ENCODE measurements at places on chromosomes 2 and 18.

GRCh38 chr2:161913865-161914264, 160.2 kb downstream of the DPP4 start:
- DNase-seq, result no peak

GRCh38 chr2:29100564-29100963, 14.7 kb upstream of the CLIP4 start:
- DNase-seq, result no peak

DNA sequence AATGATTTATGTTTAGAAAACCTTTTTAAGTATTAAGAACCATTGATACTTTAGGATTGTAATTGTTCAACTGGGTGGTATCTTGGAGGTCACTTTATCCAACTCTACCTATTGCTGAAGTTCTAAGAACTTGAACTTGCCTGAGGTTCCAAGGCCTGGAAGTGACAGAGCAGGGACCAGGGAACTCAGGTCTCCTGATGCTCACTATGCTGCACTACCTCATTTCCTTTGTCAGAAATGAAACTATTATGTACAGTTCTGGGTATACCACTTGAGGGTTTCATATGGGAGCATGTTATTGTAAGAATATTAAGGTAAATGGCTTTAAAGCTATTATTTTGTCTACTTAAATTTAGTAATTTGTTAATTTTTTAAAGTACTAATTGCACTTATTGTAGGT, 3.0 kb downstream of the MBD5 start:
- no peak for DNase-seq

- DNase-seq, result no peak
Observed at GRCh38 chr2:156077041-156077742, 255.3 kb downstream of the NR4A2 start.

DNA sequence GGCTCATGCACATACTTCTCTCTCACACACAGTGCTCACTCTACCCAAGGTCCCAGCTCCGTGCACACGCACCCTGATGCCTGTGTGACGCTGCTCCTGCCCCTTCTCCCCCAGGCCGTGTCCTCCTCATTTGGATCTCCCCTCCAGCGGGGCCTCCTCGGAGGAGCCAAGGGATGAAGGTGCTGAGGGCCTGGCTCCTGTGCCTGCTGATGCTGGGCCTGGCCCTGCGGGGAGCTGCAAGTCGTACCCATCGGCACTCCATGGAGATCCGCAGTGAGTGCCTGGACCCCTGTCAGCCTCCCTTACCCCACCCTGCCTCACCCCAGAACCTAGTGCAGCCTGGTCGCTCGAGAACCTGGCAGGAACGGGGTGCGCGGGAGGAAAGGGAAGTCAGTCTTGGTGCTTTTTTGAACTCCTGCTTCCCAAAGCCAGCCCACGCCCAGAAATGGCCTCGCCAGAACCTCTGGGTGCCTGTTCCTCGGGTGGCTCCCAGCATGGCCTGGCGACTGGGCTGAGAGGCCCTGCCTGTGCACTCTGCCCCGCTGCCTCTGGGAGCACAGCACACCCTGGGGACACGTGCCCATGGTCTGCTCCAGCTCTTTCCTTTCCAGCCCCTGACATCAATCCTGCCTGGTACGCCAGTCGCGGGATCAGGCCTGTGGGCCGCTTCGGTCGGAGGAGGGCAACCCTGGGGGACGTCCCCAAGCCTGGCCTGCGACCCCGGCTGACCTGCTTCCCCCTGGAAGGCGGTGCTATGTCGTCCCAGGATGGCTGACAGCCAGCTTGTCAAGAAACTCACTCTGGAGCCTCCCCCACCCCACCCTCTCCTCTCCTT, at the start of gene PRLH:
TSS of gene PRLH (plus strand) at position 174 of the 835 bp plus-strand sequence. CDS start at position 174, 0 bp downstream.
- DNase-seq, result no peak

- no peak for DNase-seq
Observed at GRCh38 chr2:175449616-175450015, 268.1 kb upstream of the ATP5MC3 start.

GRCh38 chr18:32922951-32923430, 150.2 kb upstream of the KLHL14 start:
- DNase-seq, result no peak

- DNase-seq, result no peak
Observed at GRCh38 chr2:235384624-235385023, 109.2 kb upstream of the AGAP1 start.

GRCh38 chr2:6921321-6921922, 4.2 kb downstream of the RNF144A start:
- DNase-seq, result no peak

- DNase-seq, result no peak
Observed at GRCh38 chr2:23824777-23825212, 102.1 kb downstream of the ATAD2B start.

DNA sequence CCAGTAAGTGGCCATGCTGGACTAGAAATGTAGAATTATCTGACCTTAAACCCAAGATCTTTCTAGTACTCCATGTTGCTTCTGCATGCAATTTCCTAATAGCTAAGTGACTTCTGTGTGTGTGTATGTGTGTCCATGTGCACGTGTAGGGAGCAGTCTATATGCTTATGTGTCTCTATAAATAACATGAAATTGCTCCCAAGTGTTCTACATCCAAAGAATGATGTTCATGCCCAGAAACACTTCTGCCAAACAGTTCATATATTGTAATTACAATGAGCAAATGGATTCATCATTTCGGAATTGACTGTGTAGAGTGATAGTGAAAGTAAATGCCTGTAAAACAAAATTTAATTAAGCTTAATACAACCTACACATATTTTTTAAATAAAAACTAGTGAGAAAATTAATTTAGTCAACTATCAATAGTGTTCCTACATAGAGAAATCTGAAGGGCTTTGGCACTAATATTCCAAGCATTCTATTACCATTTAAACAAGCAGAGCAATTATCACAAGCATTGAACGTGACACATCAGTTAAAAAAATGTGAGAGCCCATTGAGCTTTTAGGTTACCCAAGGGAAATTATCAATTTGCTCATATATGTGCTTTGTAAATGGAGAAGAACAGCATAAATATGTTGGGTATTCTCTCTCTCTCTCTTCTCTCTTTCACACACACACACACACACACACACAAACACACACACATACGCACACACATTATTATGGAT, 1067.4 kb downstream of the CNTNAP5 start:
- DNase-seq, result no peak

DNA sequence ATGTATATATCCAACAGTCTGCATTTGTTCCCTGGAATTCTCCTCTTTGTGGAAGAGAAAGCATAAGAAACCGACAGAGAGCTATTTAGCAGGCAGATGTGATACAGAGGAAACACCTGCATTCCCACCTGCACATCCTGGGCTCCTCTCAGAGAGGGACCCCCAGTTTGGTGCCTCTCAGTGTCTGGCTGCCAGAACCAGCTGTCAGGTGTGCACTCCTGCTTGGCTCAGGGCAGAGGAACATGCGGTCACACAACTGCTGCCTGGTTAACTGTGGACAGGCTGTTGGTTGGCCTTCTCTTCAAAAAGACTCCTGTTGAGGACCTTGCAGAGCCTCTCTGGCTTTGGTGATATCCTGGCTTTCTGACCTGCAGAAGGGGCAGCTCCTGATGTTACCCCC, 54.6 kb downstream of the ITGB6 start:
- DNase-seq, result no peak

- no peak for DNase-seq
Observed at GRCh38 chr2:72603481-72603880, 222.4 kb downstream of the EXOC6B start.

GRCh38 chr2:203498161-203498560, 36.9 kb downstream of the RAPH1 start:
- no peak for DNase-seq

DNA sequence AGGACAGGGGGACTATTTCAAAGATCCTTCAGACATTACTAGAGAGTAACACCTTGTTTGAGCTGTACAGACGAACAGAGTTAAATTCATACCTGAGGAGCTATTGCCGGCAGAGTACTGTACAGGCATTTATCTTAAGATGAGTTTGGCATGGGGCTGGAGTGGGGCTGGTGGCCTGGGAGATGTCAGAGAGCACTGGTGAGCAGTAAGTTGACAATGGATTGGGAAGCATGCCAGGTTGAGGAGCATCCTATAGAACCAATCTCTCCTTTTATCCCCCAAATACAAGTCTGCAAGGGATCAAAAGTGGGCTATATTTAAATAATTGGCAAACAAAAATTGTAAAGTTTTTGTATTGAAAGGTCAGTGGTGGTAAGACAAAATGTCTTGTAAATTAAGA, 58.6 kb downstream of the ADCYAP1 start:
- DNase-seq, result no peak

DNA sequence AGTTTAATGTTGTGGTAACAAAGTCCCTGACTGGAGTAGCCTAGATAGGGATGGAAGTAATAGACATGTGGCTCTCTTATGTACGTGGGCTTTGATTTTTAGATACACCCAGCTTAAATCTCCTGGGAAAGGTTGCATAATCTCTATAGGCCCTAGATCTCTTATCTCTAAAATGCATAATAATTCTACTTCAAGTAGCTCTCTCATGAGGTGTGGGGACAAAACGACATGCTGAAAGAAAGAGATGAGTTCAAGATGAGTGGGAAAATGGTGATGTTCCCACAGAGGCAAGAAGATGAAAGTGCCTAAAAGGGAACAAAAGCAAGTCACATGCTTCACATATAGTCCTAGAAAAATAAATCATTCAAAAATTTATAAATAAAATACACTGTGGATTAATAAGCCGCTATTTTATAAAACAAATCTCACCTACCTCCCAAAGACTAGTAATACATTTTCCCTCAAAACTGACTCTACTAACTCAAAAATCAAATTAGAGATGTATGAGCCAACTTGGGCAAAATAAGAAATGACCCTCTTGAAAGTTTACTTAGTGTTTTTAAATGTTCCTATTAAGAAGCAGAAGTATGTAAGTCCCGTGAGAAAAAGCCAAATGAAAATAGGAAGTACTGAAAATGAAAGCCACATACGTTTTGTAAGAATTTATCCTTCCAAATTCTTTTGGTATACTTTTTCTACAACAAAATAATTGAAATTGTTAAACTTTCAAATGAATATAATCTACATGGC, 148.2 kb upstream of the ITGA4 start:
- DNase-seq, result no peak

- no peak for DNase-seq
Observed at GRCh38 chr2:18426174-18426573, 134.3 kb downstream of the RDH14 start.

DNA sequence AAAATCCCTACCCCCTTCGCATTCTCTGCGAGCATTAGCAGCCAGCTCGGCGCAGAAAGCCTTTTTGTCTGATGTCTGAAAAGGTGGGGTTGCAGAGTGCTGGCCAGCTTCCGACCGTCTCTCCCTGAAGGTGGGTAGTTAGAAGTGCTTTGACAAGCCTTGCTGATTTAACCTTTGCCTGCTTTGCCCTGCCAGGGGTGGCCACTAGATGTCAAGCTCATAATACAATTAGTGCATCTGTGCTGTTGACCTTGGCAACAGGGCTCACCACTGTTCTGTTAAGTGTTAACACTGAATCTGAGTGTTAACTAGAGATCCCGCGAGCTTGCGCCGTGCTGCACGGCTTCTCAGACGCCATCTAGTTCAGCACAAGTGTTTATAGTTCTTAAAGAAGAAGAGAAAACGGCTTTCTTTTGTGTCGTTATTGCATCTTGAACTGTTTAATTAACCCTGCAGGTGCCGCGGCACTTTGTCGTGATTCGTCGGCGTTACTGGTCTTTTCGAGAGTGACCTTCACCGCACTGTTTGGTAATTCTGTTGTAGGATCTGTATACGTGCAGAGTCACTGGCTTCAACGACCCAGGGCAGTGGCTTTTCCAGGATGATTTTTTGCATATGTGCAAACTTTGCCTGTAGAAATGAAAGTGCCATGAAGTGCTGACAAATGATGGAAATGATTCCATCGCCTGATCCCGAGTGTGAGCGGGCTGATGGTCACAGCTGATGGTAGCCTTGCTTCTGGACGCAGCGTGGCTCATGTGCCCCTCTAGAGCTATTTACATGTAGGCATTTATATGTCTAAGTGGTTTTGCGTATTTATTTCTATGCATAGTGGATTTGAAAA, 5.5 kb downstream of the SALL3 start:
- peak; percentile 16 for DNase-seq

GRCh38 chr2:15494877-15495276, 66.3 kb downstream of the NBAS start:
- no peak for DNase-seq

DNA sequence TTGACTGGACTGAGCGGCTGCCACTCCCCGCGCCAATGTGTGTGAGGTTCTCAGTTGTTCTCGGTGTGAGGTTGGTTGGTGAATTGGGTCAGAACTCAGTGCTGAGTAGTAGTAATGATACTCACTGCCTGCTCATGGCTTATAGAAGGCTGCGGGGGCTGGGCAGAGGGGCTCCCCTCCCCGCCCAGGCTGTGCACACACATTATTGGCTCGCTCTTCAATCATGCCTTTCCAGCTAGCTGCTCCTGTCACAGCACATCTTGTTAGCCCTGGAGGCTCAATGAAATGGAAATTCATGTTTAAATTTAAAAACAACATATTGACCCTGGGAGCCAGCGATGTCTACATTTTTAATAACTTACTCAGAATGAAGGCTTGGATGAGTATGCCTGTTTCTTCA, 152.8 kb downstream of the CELF4 start:
- DNase-seq, result no peak

DNA sequence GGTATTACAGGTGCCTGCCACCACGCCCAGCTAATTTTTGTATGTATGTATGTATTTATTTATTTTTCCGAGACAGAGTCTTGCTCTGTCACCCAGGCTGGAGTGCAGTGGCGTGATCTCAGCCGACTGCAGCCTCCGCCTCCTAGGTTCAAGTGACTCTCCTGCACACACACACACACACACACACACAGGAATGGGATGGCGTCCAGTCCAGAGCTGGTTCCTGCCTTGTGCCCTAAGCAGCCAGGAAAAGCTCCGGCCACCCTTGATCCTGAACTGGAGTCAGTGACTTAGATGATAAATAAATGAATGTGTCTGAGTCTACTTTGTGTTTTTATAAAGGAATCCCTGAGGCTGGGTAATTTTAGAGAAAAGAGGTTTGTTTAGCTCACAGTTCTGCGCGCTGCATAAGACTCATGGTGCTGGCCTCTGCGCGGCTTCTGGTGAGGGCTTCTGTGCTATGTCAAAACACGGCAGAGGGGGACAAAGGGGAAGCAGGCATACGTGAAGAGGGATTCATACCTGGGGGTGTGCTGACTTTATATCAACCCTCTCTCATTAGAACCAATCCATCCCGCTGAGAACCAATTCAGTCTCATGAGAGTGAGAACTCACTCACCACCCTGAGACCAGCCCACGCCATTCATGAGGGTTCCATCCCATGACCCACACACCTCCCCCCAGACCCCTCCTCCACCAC, 59.7 kb upstream of the PHLPP1 start:
- no peak for DNase-seq

- no peak for DNase-seq
Observed at GRCh38 chr2:176514805-176515500, 245.7 kb downstream of the MTX2 start.

DNA sequence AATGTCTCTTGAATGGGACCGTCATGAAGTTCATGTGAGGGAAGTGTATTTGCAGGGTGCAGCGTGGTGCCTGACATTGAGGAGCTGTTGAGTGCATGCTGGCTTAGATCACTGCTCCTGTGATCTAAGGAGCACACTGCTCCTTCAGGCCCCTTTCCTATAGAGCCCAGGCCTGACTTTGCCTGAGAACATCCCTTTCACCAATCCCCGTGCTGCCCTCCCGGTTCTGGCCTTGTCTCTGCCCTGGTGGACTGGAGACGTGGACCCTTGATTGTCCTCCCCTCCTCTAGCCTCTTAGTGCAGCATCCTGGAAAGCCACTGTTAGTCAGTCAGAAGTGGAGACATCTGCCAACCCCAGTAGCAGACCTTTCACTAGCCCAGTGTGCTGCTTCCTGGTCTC, 323.6 kb upstream of the HS6ST1 start:
- DNase-seq, result no peak

GRCh38 chr18:39655341-39655740, 2089.7 kb upstream of the CELF4 start:
- DNase-seq, result no peak

All from CD4-positive, alpha-beta T cell (primary cell).